ENCODE measurements at places on chromosomes 3 and 15. TPM values are rescaled to one million over a fixed set of nuclear protein-coding genes. Genes with fewer than 3 reads are reported as not detected.

GRCh38 chr3:142861926-142862325 is 27.0 kb downstream of the PCOLCE2 start:
- DNase-seq: no peak

DNA sequence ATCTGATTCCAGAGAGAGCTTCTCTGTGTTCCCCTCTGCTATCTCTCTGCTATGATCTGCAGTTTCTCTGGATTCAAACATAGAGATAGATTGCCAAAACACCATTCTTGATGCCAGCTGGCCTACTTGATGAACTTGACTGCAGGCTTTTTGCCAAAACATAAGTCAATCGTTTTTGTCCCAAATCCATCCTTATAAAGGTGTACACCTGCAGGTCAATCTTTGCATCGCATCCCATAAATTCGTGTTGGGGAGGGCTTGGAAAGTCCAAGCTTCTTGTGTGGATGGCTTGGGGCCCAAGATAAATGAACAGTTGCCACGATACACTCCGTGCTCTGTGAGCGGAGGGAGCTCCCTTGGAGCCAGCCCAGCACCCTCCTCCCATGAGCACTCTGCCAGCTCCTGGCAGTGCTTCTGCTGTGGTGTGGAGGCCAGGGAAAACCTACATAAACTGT is 2.7 kb downstream of the CERS3 start:
- peak; percentile 83 for DNase-seq

DNA sequence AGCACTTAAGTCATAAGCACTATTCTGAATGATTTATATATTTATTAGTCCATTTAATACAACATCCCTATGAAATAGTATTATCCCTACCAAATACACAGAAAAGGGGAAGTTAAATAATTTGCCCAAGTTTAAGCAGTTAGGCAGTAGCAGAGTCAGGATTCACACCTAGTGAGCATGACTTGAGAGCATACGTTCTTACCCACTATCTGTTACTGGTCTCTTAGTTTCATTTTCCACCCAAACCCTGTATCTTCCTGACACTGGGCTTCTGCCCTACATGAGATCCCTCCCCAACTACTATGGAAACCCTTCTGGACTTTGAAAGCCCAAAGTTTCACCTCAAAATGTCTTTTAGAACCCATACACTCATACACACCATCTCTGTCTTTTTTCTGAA is 4.4 kb upstream of the ATOSA start:
- no peak for DNase-seq

TRH gene
- total RNA-seq: 0.23 TPM

- no peak for DNase-seq
Measured at GRCh38 chr3:123431658-123432324, 17.1 kb downstream of the ADCY5 start.

GRCh38 chr3:57820479-57820878 is 64.4 kb downstream of the SLMAP start:
- no peak for DNase-seq

- peak; percentile 45 for DNase-seq
Measured at GRCh38 chr15:88646951-88647350, 8.1 kb downstream of the ISG20 start.

- no peak for DNase-seq
Measured at GRCh38 chr3:157467200-157467599, 30.6 kb downstream of the PTX3 start.

GRCh38 chr3:82587174-82587573 is 825.7 kb upstream of the GBE1 start:
- DNase-seq: no peak

DNA sequence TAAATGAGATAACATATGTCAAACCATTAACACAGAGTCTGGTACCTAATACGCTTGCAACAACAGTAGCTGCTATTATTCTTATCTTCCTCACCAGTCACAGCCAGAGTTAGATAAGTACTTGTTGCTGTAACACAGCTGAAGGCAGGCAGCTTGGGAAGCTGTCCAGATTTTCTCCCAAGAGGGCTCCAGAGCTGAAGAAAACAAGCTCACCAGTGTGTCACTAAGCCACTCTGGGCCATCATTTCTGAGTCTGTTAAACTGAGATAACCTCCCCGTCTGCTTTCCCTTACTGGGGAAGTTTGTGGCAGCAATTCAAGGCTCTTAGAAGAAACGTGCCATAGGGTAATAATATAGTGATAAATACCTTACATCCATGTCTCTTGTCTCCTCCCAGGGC is 226.3 kb downstream of the TAFA4 start:
- DNase-seq: no peak

DNA sequence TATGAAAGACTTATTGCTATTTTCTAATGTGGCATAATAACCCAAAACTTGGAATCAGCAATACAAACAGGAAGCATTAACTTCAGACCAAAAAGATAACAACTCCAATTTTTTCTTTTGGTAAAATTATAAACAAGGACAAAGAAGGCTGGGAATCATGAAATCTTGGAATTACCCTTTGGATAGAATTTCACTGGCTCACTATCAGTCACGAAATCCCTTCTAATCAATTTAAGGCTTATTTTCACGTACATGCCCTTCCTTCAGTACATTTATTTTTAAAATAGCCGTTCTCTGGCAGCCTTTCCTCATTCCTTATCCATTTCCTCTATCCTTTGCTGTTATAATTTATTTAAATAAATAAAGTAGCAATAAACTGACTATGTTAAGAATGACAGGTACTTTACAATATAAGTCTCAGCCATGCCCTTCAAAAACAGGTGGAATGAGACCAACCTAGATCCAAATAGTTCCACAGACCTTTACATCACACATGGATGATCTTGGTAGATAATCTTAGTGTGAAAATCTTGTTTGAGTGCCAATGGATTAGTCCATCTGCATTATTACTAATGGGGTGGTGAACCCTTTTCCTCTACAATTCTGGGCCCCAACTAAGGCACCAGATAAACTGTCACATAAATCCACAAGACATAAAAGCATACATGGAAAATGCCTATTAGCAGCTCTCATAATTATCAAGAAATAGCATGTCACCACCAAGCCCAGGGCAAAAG is 38.9 kb downstream of the ABI3BP start:
- DNase-seq: no peak

DNA sequence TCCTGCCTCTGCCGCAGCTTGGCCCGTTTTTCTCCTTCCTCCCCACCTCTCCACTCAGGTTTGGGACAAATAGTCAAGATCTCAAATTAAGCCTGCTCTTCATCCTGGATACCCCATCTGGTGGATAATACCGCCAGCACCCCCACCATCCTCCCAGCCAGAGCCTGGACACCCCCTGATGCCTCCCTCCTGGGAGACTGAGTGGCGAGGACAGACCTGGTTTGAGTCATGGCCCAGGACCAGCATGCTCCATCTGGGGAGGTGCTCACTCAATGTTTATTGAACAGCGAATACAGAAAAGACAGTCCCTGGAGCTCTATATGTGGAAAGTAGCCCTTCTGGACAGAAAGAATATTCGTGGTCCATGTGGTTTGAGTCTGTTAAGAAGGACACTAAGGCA is 23.3 kb downstream of the CTSH start:
- no peak for DNase-seq

GRCh38 chr3:114393367-114394072 is 99.7 kb downstream of the TIGIT start:
- DNase-seq: no peak

DNA sequence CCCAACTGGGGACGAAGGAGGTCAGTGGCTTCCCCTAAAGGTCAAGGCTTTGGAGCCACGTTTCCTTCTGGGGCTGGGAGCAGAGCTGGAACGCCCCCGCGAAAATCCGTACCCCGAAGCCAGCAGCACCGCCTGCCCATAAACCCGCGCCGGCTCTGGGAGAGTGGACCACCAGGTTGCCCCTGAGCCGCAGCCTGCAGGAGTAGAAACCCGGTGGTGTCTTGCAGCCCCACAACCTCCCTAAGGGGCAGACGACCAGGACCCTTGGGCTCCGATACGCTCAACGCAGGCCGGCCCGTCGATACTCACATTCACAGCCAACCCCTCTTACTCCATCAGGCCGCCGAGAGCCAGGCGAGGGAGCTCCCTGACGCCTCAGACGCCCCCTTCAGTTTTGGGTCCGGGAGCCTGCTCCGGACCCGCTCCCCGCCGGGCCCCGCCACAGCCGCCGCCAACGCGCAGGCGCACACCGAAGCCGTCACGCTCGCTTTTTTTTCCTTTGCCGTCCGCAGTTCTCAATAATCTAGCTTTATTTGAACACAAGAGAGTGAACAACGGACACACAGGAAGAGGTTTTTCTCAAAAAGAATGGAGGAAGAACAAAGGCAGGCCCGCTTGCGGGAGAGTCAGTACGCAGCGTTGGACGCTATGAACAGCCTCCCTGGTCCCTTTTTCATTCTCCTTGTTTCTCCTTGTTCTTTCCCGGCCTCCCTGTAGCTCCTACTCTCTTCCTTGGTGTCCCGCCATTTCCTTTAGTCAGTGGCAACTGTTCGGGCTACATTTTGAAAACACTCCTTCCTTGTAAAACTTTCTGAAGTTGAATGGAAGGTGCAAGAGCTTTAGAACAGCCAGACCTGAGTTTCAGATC is at the start of gene ZNF106:
Gene ZNF106 (minus strand): TSS at position 471 of the 868 bp plus-strand sequence. CDS start 18,852 bp downstream, outside the sequence.
- DNase-seq: peak; percentile 96

DNA sequence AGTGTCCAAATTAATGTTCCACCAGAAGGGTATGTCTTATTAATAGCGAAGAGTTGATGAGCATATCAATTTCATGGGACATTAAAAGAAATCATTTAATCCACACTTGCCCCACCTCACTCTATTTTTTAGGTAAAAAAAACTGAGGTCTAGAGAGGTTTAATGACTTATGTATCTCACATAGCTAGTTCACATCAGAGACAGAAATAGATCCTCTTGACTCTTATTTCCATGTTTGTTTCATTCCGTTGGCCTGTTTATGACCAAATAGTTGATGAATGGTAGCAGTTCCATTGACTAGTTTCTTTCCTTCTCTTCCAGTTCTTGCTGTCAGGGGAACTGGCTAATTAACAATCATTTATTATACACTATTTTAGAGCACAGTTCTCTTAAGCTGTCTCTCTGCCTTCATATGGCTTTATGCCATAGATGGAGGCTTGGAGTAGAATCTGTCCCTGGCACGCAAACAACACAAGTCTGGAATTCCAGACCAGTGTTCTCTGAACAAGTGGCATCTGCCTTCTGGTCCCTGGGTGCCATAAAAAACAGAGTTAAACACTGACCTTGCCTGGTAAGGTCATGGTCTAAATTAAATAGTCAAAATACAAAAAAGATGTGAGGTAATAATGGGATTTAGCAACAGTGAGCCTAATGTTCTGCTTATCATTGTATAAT is 220.0 kb upstream of the CGNL1 start:
- no peak for DNase-seq
